Activated CD8-positive, alpha-beta memory T cell treated with anti-CD3 and anti-CD28 coated beads, Interleukin-2, amount 50 U/mL, for 4 hours (primary cell): ENCODE measurements at places on chromosomes 6 and 20.
A peak's percentile ranks its signal among the peaks of the same experiment; 100 is the strongest.

- DNase-seq, result no peak
These were observed 142.0 kb upstream of the ZNF217 start for GRCh38 chr20:53735536-53736050.

DNA sequence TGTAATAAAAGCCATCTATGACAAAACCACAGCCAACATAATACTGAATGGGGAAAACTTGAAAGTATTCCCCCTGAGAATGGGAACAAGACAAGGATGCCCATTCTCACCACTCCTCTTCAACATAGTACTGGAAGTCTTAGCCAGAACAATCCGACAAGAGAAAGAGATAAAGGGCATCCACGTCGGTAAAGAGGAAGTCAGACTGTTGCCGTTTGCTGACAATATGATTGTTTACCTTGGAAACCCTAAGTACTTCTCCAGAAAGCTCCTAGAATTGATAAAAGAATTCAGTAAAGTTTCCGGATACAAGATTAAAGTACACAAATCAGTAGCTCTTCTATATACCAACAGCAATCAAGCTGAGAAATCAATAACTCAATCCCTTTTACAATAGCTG, 14.0 kb upstream of the RUNX2 start:
- no peak for DNase-seq

GRCh38 chr6:56860475-56860874, 94.4 kb upstream of the BEND6 start:
- DNase-seq, result no peak

- DNase-seq, result no peak
These were observed 488.9 kb upstream of the CITED2 start for GRCh38 chr6:139863346-139863745.

DNA sequence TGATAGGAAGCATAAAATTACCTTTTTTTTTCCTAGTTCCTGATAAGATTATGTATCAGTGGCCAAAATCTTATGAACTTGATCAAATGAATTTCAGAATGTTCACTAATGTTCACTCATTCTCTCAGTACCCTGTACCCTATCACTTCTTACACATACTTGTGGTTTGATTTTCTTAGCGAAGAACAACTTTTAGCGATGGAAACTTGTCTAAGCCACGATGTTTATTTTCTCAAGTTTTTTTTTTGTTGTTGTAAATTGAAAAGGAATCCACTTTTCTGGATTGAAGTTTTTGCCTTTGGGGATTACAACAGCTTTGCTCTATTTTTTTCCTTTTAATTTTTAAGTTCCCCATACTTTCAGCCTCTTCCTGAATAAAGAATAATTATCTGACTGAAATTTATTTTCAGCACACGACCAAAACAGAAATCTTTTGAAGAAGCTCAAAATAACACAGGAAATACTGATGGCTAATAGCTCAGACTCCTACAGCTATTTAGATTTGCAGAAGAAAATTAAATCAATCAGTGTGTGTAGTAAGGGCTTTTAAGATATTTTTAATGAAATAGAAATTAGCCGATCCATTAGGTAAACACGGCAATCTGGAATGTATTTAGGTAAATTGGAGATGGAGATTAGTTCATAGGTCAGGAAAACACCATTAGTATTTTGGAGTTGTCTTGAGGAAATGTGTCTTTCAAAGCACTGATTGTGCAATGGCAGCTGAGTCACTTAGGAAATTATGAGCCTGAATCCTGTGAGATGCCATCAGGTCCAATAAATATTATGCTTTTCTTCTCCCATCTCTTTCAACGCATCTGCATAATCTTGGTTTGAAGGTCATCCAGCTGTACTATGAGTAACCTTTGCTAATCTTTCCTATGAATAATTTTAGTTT, 217.5 kb downstream of the GJA1 start:
- DNase-seq, result no peak

- DNase-seq, result peak; percentile 10
These were observed 33.3 kb downstream of the NTSR1 start for GRCh38 chr20:62741701-62742491.

DNA sequence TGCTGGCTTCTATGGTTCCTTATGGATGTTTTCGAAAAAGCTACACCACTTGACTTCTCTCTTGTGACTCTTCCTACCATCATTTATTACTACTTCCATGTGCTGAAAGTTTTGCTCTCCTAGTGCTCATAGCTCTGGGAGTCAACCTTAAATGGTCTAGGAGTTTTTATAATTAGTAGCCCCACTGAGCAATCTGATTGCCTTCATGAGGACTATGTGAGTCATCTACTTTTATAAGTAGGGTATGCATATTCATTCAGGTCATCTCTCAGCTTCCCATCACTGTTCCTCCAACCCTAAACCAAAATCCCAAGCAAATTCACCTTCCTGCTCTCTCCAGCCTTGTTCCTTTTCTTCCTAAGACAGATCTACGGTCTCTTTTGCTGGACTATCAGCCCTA, 17.4 kb upstream of the FAXC start:
- DNase-seq, result no peak

- DNase-seq, result no peak
These were observed 25.1 kb downstream of the ZC3H12D start for GRCh38 chr6:149459761-149460160.
